Hematopoietic multipotent progenitor cell treated with erythropoietin and hydrocortisone succinate and interleukin-3 and kit ligand, for 17 days (in vitro differentiated cells): ENCODE measurements at places on chromosomes 1 and 21.

GRCh38 chr1:48808496-48808895 is 31.8 kb upstream of the BEND5 start:
- DNase-seq: no peak

GRCh38 chr1:63142001-63142400 is 180.4 kb upstream of the FOXD3 start:
- DNase-seq: no peak

DNA sequence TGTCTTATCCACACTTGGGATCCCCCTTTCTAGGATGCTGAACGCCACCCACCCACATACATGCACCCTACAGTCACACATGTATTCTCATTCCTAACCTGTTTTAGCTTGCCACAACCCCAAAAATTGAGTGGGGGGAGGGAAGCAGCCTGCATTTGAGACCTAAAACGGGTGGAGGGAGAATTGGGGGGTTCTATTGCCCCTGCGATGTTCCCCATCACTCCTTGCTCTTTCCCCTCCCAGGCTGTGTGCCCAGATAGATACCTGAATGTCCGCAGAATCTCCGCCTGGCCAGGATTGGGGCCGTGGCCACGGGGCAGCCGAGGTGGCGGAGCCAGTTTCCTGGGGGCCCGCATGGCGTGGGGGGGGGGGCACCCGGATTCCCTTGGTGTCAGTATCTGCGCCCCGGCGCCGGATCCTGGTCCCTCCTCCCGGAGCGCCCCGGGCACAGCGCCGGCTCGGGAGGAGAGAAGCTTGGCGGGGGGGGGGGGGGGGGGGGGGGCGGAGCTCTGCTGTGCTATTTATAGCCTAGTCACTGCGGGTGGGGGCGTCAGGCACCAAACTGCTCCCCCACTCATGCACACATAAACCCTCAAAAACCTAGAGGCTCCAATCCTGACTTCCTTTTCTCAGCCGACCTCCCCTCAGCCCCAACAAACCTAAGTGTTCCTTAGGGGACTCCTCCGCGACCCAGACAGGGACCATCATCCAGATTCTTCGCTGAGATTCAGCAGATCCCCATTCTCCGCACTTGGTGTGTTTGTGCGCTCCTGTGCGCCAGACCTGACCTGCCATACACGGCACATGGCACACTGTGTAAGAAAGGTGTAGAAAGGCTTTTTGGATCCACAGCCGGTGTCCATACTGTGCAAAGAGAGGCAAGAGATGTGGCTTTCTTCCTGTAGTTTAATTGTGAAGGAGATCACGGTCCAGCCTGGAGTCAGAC is 1.9 kb downstream of the ANKRD34A start:
- no peak for DNase-seq

GRCh38 chr1:205665201-205666045 is 14.9 kb downstream of the SLC45A3 start:
- no peak for DNase-seq

GRCh38 chr1:160610569-160611242 is 31.4 kb upstream of the CD84 start:
- no peak for DNase-seq

- DNase-seq: no peak
Measured at GRCh38 chr1:14794906-14795305, 196.4 kb downstream of the KAZN start.

GRCh38 chr1:56064705-56065104 is 514.7 kb downstream of the PLPP3 start:
- no peak for DNase-seq

DNA sequence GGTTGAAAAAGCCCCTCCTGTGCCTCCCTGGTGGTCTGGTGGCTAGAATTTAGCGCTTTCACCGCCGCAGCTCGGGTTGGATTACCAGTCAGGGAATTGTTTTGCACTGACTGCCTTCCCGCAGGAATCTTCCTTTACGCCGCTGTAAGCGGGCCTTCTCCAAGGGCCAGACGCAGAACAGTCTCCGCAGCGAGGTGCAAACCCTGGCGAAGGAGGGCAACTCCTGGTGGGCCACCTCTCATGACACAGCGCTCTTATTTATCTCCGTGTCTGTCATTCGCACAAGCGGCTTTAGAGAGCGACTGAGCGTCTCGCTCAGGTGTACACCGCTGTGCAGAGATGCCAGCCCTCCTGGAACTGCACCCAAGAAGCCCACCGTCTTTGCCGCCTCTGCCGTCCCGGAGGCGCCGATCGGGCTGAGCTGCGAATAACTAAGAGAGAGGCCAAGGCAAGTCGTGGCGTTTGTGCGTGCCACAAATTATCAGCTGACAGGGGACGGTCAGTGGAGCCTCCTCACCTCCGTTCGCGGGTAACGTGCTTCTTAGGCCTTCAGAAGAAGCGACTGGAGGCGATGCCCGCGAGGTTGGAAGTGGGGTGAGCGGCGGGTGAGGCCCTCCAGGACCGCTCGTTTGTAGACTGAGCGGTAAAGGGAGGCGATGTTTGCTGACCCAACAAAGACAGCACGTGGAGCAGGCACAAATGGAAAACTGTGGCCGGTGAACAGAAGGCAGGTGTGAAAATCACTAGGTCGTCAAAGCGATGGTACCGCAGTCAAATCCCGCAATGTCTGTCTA is 93.5 kb downstream of the PRKAB2 start:
- no peak for DNase-seq

GRCh38 chr1:231806623-231807495 is 180.3 kb downstream of the DISC1 start:
- peak; percentile 34 for DNase-seq

DNA sequence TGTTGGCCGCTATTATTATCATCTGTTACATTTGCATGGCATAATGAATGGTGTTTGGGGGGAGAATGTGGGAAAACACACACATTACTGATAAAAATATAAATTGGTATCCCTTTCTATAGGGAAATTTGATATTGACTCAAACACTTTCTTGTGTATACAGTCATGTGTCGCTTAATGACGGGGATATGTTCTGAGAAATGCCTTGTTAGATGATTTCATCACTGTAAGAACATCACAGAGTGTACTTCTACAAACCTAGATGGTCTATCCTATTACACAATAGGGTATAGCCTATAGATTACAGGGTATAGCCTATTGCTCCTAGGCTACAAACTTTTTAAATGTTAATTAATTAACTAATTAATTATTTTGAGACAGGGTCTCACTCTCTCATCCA is 67.2 kb upstream of the B3GALNT2 start:
- no peak for DNase-seq
